ENCODE measurements at places on chromosomes 7 and 10.

DNA sequence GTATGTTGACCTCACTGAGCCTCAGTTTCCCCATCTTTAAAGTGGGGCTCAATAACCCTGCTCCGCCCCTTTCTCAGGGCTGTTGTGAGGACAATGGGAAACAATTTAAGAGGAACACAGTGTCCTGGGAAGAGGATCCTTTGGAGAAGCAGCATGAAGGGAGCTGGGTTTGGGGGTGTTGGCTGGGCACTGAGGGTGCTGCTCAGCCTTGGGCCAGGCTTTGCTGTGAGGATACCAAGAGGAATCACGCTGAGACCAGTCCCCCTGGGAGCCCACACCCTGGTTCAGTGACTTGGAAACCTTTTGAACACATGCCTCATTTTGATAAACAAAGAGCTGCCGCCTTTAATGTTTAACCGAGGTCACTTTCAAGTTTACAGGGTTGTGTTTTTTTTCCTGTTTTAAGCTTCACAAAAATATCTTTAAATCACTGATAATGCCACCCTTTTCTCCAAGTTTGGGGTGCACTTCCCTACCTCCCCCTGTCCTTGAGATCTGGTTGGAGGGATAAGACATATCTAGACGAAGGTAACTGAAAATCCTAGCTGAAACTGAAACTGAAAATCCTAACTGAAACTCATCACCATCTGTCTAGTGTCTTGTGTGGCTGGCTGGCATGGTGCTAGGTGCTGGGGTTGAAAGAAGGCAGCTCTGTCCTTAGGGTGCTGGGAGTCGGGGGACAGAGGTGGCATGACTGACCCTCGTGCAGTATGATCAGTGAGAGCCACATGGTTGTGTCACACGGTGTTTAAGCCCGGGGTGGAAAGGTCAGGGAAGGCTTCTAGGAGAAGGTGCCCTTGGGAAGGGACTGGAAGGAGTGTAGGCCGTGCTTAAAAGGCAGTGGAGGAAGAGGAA is 27.7 kb downstream of the ZNF775 start:
- DNase-seq: no peak

GRCh38 chr10:44873160-44873559 is 38.0 kb upstream of the TMEM72 start:
- no peak for DNase-seq

GRCh38 chr10:120734483-120735078 is 116.6 kb upstream of the WDR11 start:
- no peak for DNase-seq

GRCh38 chr7:129740574-129741410 is 129.3 kb downstream of the NRF1 start:
- no peak for DNase-seq

DNA sequence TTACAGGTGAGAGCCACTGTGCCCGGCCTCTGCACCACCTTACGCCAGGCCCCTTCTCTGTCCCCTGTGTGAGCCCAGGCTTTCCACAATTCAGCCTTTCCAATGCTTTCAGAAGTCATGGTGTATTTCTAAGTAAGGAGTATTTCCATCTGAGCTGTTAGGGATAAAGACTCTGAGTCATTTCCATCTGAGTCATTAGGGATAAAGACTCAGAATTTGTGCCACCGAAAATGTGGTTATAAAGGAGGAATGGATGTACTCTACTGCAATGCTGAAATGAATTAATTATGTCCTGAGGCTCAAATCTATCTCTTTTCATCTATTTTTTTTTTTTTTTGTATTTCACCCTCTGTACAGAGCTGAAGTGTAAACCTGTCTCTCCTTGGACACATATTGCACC is 84.0 kb downstream of the GATA3 start:
- no peak for DNase-seq

- no peak for DNase-seq
Observed at GRCh38 chr10:3248526-3249306, 76.1 kb upstream of the PITRM1 start.

GRCh38 chr10:17510242-17510908 is 56.0 kb upstream of the ST8SIA6 start:
- no peak for DNase-seq

DNA sequence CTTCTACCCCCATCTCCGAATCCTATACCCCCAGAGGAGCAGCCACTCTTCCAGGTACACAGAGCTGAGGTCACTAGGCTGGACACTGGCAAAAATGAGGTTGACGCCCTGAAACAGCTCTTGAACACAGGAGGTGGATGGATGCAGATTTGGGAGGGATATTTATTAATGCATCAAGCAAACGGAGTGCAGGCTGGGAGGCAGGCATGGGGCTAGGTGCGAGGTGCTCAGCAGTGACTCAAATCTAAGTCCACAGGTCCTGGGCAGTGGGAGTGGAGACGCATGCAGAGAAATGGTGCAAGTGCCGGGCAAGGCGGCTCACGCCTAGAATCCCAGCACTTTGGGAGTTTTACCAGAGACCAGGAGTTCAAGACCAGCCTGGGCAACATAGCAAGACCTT is 11.0 kb downstream of the GUSB start:
- DNase-seq: no peak

DNA sequence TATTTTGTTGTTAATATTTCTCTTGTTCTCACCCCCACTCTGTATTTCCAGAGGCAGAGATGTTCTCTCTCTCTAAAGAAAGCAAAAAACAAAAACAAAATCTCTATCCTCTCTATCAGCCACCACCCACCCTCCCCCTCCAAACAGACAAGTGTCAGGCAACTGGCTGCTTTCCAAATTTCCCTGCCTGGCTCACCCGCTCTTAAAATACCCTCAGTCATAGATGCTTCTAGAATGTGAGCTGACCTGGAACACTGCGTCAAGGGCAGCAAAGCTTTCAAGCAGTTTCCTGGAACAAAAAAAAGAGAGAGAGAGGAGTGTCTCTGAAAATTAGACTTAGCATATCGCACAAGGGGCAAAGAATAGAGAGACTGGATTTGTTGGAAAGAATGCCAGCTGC is 341.0 kb upstream of the ZMIZ1 start:
- no peak for DNase-seq

- DNase-seq: no peak
Observed at GRCh38 chr10:93806903-93807302, 49.2 kb downstream of the LGI1 start.

DNA sequence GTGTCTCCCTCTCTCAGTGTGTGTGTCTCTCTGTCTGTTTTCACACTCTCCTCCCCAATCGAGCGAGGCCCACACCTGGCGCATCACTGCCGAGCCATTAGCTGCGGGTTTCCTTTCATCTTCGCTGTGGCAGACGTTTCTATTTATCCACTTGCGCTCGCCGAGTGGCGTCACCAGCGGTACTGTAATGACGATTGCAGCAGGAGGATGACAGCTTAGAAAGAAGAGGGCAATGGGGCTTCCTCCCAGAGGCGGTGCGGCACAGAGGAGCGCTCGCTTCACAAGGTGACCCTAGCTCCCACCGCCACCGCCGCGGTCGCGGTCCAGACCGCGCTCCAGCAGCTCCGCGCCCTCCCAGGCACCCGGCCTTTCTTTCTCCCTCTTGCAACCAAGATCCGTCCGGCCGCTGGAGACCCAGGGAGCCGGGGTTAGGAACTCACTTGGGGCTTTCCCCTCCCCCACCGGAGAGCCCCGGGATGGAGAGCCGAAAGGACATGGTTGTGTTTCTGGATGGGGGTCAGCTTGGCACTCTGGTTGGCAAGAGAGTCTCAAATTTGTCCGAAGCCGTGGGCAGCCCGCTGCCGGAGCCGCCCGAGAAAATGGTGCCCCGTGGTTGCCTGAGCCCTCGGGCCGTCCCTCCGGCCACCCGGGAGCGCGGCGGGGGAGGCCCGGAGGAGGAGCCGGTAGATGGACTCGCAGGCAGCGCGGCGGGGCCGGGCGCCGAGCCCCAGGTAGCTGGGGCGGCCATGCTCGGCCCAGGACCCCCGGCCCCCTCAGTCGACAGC is at the start of gene EVX1:
EVX1 (plus strand) TSS at position 248 of the 785 bp plus-strand sequence; CDS start at position 477, 229 bp downstream.
- DNase-seq: no peak

DNA sequence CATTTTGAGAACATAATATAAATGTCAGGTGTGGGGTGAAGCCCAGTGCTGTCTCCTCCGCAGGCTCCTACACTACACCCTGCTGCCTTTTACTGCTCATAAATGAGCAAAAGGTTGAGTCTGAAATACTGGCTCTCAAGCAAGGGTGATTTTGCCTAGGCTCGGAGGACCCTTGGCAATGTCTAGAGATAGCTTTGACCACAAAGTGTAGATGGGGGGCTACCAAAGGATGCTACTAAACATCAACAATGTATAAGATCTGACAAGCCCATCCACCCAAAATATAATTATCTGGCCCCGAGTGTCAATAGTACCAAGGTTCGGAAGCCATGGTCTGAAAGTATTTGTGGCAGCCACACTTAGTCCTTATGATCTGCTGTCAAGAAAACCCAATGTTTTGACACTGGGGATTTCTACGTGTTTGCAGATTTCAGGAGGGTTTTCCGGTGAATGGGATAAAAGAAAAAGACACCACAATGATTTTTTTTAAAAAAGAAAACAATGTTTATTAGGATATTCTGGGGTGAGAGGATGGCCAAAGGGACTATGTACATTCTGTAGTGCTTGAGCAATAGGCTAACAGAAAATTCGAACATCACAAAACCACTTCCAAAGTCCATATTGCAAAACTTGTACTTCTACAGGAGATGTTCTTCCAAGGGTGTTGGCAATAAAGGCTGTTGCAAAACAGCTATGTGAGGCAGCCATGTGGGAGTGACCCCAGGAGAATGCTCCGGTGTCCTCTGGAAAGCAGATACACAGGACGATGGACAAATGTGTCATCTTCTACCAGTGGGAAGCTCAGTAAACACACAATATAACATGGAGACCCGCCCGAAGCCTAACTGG is 216.3 kb downstream of the GFRA1 start:
- no peak for DNase-seq

DNA sequence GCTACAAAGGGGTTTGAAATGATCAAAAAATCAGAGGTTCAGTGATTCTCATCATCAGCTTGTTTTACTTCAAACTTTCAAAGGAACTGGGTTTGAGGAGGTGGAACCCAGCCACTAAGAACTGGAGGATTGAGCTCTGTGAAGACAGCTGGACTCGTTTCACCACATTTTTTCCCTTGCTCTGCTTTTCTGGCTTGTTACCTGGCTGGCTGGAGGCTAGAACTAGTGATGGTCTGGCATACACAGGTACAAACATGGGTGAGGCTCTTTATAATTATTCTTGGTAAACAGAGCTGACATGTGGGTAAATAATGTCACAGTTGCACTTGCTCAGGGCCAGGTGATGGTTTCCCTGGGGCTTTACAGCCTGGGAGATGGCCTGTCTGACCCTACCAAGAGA is 352.5 kb downstream of the FGFR2 start:
- no peak for DNase-seq

DNA sequence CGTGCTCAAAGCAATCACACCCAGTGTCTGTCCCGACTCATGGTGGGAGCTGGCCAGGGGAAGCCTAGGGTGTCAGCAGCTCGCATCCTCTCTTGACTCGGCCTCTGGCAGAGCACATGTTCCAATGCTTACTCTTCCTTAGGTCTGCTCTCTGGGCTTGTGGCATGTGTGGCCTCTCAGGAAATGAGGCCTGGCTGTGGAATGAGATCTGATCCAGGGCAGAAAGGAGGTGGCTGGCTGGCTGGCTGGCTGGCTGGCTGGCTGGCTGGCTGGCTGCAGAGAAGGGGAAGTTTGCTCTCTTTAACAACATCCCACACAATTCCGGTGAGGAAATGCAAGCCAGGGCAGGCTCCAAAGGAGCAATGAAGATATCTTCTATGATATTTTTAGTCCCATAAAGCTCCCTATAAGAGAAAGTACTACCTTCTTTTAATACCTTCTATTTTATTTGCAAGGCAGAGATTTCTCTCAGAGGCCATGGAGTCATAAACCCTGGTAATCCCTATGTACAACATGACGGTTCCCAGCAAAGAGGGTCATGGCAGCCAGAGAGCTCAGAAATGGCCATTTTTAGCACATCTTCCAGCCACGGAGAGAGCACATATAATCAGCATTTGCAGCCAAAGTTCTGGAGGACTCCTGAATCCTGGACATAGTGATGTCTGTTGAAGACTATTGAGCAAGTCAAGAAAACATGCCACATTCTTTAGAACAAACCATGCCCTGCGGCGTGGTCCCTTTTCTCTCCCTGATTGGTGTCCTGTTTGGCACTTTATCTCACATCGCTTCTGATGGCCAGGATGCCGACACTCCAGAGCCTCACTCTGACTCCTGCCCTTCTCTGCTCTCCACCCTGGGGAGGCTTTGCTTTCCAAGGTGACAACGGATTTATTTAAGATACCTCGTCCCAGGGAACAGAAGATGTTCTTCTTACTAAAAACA is 153.7 kb downstream of the FANK1 start:
- DNase-seq: no peak
